ENCODE measurements at places on chromosomes 7 and 10.

- DNase-seq, result no peak
These were observed 27.1 kb downstream of the BMS1 start for GRCh38 chr10:42809676-42810075.

- DNase-seq, result no peak
These were observed 17.7 kb upstream of the NRP1 start for GRCh38 chr10:33352175-33352574.

DNA sequence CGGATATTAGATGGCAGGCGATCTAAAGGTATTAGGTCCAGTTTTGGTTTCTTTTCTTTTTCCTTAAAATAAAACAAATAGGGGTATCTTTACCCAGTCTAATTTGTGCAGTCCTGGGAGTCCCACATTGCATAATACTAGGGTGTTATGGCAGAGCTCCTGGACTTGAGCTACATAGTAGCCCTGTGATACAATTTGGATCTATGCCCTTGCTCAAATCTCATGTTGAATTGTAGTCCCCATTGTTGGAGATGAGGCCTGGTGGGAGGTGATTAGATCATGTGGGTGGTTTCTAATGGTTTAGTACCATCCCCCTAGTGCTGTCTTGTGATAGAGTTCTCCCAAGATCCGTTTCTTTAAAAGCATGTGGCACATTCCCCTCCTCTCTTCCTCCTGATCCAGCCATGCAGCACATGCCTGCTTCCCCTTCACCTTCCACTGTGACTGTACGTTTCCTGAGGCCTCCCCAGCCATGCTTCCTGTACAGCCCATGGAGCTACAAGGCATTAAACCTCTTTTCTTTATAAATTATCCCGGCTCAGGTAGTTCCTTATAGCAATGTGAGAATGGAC, 141.9 kb downstream of the RPS24 start:
- no peak for DNase-seq

DNA sequence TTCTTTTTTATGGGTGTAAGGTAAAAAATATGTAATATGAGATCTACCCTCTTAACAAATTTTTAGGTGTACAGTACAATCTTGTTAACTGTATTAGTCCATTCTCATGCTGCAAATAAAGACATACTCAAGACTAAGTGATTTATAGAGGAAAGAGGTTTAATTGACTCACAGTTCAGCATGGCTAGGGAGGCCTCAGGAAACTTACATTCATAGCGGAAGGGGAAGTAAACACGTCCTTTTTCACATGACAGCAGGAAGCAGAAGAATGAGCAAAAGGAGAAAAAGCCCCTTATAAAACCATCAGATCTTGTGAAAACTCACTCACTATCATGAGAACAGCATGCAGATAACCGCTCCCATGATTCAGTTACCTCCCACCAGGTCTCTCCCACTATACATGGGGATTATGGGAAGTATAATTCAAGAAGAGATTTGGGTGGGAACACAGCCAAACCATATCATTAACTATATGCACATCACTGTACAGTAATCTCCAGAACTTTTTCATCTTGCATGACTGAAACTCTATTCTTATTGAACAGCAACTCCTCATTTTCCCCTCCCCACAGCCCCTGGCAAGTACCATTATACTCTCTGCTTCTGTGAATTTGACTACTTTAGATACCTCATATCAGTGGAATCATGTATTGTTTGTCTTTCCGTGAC, 127.4 kb downstream of the WNT2 start:
- no peak for DNase-seq

- DNase-seq, result peak; percentile 39
These were observed 107.1 kb upstream of the ITGB1 start for GRCh38 chr10:33065111-33065510.

All from DMS53 (cell line).